ENCODE measurements at places on chromosomes 2 and 18.
A peak's percentile ranks its signal among the peaks of the same experiment; 100 is the strongest.

DNA sequence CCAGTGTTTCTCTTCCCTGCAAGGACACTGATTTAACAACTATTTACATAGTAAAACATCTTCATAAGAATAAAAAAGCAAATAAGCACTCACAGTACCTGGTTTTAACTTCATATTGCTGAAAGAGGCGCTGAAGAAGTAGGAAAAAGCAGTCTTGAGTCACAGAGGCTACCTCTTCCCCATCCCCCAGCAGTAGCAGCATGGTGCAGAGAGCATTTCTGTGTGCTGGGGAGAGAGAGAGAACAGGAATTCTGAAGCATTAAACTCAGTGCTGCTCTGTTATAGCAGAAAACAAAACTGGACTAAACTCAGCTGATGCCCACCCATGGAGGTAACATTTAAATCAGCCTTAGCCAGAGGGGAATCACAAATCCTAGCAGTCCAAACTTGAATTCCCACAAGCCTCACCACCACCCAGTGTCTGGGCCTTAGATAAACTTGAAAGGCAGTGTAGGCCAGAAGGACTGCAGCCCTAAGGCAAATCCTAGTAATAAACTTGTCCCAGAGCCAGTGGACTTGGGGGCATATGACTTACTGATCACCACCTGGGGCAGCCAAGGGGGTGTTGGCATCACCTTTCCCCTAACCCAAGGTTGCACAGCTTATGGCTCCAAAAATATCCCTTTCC lies 321.8 kb upstream of the CWC22 start:
- DNase-seq: no peak

- peak; percentile 76 for DNase-seq
Measured at GRCh38 chr2:46748735-46749531, 166.7 kb downstream of the MCFD2 start.

GRCh38 chr2:18993756-18994338 lies 364.6 kb downstream of the OSR1 start:
- DNase-seq: peak; percentile 75

DNA sequence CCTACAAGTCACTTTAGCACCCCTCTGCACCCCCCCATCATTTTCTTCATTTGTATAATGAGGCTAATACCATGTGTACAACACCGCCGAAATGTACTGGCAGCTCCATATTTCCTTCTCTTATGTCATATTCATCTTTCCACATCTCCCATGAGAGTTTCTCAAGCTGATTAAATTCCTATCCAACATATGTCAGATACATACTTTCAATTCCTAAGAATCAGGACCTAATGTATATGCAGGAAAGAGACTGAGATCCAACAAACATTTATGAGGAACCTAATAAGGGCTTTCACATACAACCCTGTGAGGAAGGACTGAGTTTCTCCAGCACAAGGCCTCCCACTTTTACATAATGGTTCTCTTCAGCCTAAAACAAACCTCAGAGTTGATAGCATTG lies 41.9 kb downstream of the PRKD3 start:
- peak; percentile 64 for DNase-seq

DNA sequence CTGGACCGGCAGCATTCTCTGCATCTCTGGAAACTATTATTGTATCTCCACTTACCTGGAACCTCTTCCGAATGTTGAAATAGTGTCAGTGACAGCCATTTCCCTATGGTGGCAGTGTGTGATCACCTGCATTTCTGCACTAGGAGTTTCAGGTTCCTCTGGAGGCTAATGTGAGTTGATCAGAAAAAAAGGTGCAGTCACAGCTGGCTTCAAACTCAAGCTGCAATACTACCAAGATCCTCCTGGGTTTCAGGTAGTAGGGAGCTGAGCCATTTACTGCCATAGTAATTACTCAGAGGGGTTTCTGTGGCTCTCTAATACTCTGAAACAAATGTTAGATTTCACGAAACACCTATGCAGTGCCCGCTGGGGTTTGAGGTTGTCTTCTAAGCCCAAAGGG lies 183.5 kb upstream of the OSR1 start:
- no peak for DNase-seq

GRCh38 chr2:43132683-43133301 lies 93.6 kb downstream of the ZFP36L2 start:
- no peak for DNase-seq

- DNase-seq: peak; percentile 72
Measured at GRCh38 chr2:226609366-226609765, 190.3 kb downstream of the IRS1 start.

GRCh38 chr2:121532347-121532766 lies 1.7 kb downstream of the RNU4ATAC start:
- peak; percentile 50 for DNase-seq

- peak; percentile 74 for DNase-seq
Measured at GRCh38 chr2:74690571-74690970, 36.5 kb downstream of the SEMA4F start.

- no peak for DNase-seq
Measured at GRCh38 chr2:10826026-10826425, 13.4 kb upstream of the PDIA6 start.

GRCh38 chr2:198191651-198192050 lies 387.3 kb downstream of the PLCL1 start:
- DNase-seq: no peak

DNA sequence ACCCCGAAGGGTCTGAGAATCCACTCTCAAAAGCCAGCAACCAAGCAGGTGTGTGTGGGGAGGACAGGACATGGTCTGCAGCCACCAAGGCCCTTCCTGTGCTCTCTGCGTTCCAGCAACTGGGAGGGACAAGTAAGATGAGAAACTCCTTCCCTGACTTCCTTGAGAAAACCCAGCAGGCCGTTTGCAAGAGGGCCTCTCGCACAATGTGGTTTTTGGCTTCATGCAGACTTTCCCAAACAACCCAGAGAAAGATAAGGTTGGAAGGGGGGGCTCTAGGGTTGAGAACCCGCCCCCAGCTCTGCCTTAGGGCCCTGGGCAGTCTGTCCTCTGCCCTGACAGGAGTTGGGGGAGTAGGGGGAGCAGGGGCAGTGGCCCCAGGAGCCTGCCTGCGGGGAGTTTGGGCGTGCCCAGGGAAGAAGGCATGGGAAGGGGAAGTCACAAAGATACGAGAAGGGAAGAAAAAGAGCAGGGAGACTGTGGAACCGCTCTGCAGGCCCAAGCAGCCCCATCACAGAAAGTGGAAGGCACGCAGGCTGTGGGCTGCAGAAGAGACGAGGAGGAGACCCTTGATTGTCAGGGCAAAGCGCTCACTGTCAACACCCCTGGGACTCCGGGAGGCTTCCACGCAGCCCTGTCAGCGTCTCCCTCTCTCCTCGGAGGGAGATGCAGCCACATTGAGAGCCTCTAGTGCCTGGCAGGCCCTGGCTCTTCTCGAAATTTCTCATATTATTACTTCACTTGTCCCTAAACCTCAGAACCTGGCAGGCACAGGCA lies 99.8 kb downstream of the SMAD7 start:
- DNase-seq: no peak

- DNase-seq: no peak
Measured at GRCh38 chr2:225037415-225038230, 4.6 kb downstream of the DOCK10 start.

- peak; percentile 12 for DNase-seq
Measured at GRCh38 chr2:75068546-75068945, 110.1 kb downstream of the POLE4 start.

DNA sequence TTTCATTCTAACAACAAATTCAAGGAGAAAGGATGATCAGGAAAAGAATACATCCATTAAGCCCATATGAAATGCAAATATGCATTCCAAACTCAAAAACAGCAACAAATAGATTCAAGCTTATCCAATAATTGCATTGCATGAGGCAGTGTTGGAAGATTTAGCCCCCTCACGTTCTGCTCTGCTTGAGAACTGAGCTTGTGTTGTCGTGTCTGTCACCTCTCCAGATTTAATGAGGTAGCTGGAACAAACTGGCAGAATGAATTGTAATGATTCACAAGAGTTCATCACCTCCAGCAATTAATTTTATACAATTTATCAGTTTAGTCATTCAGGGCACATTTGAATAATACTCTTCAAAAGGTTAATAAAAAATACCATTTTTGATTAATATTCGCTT lies 54.8 kb downstream of the AP1S3 start:
- DNase-seq: no peak

GRCh38 chr18:26902291-26902690 lies 36.8 kb upstream of the AQP4 start:
- DNase-seq: no peak

GRCh38 chr2:105187531-105187930 lies 54.0 kb upstream of the GPR45 start:
- peak; percentile 73 for DNase-seq

- no peak for DNase-seq
Measured at GRCh38 chr18:70126832-70127231, 78.7 kb downstream of the RTTN start.

GRCh38 chr18:2537296-2537695 lies 34.0 kb downstream of the METTL4 start:
- peak; percentile 72 for DNase-seq

- peak; percentile 1 for DNase-seq
Measured at GRCh38 chr2:178819992-178820391, 12.8 kb upstream of the TTN start.

GRCh38 chr18:65749841-65750240 lies 971 bp upstream of the CDH7 start:
- no peak for DNase-seq

DNA sequence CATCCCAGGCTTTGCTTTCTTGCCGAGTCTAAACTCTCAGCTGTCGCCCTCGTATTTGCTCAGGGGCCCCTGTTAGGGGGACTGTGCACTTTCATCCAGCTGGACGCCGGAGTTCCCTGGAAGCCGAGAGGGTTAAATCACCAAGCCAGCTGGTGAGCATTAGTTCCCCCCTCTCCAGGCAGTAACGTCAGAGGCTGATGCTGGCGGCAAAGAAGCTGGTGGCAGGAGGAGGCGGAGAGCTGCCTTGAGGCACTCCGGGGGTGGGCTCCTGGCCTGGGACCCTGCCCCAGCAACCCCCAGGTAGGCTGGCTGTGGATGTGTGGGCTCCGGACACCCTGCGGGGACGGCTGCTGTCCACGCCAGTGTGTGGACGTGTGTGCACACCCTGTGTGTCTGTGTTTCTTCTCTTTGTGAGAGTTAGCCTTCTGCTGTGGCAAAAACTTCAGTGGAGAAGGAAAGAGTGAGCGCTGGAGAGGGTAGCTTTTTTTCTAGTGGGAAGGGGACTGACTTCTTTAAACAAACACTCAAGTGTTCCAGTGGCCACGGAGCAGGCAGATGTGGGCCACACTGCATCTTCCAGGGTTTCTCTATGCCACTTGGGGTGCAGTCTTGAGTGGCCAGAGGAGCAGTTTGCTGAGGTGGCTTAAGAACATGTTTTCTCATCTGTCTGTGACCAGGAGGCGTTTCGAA lies 84.7 kb downstream of the GLI2 start:
- peak; percentile 83 for DNase-seq

- DNase-seq: peak; percentile 91
Measured at GRCh38 chr2:178072383-178073301, at the start of gene PDE11A. PDE11A (minus strand) TSS chr2:178072777; CDS start chr2:178072437, 340 bp downstream.

GRCh38 chr18:49344825-49345224 lies 115.6 kb downstream of the DYM start:
- DNase-seq: no peak

DNA sequence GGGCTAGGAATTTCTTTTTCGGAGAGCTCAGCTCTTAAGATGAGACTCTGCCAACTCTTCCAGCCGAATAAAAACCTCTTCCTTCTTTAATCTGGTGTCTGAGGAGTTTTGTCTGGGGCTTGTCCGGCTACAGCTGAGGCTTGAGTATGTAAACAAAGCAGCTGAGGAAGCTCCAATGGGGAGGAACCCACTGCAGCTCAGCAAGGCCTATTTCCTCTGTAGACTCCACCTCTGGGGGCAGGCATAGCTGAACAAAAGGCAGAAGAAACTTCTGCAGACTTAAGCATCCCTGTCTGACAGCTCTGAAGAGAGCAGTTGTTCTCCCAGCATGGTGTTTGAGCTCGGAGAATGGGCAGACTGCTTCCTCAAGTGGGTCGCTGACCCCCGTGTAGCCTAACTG lies 838.7 kb downstream of the CCDC85A start:
- peak; percentile 50 for DNase-seq

- no peak for DNase-seq
Measured at GRCh38 chr2:111519071-111519470, 364.9 kb downstream of the ANAPC1 start.

DNA sequence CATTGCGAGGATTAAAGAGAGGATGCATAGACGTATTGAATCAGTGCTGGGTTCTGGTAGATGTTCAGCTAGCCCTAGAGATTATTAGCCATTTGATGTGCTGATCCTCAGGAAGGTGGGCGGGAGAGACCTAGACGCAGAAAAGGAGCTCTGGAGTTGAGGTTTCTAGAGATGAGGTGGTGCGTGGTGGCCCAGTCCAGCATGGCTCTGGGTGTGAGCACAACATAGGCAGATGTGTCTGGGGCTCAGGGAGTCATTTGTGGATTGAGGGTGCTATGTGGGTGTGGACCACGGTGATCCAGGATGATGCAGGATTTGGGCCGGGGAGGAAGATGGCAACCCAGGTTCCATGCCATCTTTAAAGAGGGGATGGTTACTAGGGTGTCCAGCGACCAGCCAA lies 102.1 kb downstream of the NEDD4L start:
- no peak for DNase-seq

DNA sequence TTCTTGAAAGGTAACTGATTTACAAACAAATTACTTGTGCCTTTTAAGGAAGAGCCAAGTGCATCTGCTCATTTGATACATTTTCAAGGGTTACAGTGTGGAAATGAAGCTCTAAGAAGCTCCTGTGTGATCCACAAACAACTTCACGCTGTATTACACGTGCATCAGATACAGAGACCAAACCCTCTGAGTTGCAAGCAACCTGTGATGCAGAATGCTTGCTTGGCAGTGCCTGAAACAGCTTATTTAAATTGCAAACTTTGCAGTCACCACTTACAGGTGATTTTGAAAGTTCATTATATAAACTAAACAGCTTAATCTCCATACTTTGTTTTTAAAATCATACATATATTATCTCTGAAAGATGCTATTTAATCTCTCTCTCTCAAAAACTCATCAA lies 50.1 kb downstream of the ZEB2 start:
- no peak for DNase-seq

DNA sequence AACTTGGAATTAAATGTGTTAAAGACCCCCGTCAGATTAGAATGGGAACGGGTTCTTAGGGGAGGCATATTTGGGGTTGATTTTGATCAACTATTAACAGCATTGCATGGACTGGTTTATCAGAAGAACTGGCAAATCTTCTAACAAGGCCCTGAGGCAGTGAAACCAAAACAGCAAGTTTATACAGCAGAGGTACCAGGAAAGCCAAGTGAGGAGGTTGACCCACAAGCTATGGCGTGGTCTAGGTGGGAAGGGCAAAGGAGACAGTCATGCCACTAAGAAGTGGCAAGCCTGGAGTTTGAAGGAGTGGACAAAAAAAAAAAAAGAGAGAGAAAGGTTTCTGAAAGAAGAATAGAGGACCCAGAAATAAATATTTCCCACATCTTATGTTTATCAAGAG lies 187.0 kb downstream of the MREG start:
- no peak for DNase-seq

All from EH (cell line).